ENCODE measurements at places on chromosomes 4 and X.

DNA sequence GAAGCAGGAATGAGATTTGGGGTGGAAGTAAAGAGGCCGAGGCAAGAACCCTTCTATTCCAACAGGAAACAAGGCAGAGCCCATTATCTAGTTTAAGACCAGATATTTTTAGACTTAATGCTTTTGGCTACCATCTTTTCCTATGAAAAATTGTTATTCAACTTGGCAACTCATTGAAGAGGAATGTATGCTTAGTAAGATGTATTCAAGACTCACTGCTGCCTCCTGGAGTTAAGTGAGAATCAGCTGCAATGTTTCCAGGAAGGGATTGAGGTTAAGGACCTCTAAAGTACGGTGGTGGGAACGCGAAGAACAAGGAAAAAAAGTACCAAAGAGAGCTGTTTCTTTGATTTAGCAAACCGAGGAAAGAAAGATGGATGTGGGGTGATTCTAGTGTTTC lies 89.1 kb downstream of the RAPGEF2 start:
- peak; percentile 66 for DNase-seq

DNA sequence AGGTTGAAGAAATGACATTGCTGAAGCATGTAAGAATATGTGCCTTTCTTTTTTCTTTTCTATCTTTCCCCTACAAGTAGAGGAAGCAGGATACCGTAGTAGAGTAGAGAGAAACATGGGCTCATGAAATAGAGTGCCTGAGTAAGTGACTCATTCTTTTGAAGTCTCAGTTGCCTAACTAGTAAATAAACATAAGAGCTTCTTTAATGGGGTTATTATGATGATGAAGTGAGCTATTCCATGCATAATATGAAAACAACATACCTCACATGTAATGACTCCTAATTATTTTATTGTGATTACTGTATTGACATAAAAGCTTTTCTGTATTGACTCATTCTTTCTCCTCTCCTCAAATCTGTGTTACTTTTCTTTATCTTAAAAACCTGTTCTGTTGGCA lies 1538.2 kb downstream of the TECRL start:
- no peak for DNase-seq

DNA sequence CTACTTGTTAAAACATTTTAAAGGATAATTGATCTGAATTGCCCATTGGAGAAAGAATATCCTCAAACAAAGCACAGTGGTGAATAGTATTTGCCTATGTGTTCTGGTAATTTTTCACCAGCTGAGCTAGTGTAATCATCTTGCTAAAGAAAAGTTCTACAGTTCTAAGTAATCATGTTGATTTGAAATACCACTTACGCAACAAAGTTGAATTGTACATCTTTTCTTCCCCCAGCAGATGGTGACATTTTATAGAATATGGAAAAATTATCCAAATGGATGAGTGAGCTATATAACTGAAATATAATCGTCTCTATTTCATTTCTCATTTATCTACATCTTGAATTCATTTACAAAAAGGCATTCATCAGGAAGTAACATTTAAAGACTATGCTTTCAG lies 9.7 kb upstream of the ZNF674 start:
- peak; percentile 21 for DNase-seq

DNA sequence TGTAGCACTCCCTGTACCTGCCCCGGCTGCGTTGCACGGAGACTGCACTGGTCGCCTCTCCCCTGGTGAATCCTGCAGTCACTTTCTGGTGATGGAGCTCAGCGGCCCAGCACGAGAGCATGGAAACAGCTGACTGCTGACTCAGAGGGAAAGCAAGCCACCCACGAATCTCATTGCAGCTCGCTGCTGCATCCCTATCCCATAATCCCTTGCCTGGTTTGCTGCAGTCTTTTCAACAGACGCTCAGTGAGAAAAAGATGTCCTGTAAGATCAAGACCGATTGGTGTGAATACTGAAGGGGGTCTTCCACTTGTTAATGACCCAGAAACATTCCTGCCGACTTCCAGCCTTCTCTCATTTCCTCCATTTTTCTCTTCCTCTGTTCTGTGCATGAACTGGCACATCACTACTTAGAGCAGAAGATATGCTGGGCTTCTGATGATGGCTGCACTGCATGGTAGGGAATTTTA lies 52.9 kb downstream of the TRIM2 start:
- peak; percentile 44 for DNase-seq

DNA sequence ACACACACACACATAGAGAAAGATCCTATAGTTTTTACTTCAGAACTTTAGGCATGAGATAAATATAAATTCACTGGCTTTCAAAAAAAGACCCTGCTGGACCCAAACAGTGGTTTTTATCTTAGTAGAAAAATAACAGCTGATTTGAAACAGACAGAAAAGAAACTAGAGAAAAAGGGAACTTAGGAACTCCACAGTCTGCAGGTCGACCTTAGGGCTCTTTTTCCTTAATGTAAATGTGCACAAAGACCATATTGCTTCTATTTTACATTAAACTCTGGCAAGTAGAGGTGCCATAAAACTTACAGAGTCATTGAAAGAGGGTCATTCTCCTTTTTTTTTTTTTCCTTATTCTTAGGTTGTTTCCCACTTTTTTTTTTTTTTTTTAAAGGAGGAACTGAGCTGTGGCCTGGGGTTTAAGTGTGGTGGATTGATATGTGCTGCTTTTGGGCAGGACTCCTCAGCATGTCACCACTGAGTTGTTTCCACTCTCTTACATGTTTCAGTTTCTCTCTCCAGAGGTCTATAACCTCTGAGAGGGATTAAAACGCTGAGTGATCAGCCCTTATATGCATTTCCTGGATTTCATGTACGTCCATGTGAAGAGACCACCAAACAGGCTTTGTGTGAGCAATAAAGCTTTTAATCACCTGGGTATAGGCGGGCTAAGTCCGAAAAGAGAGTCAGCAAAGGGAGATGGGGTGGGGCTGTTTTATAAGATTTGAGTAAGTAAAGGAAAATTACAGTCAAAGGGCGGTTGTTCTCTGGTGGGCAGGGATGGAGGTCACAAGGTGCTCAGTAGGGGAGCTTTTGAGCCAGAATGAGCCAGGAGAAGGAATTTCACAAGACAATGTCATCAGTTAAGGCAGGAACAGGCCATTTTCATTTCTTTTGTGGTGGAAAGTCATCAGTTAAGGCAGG lies 70.8 kb upstream of the PACRGL start:
- DNase-seq: no peak

DNA sequence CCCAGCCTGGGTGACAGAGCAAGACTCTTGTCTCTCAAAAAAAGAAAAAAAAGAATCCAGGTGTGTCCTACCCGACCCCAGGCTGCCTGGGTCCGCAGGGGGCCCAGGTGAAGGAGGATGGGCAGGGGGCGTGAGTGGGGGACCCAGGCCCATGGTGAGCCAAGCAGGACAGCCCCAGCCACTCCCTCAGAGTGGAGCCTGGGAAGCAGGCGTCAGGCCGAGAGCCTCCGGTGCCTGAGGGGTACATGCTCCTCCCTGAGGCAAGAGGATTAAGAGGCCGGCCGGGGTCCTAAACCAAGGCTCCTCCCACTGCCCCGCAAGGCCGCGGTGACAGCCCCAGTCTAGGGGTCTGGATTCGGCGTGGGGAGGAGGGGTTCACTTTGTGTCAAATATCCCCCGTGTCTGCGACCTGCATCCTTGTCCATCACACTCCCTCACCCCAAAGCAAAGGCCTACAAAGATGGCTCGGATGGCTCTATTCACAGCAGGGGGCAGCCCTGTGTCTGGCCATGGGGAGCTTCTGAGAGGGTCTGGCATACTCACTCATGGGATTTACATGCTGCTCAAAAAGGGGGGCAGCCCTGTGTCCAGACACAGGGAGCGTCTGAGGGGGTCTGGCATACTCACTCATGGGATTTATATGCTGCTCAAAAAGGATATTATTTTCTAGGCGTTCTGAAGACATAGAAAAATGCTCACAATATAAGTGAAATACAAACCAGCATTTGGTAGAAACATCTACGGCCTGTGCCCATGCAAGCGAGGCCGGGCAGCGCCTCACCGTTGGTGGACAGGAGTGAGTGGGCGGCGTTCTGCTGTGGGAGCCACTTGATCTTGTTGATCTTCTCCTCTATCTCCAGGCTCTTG lies 94.6 kb downstream of the PPP2R2C start:
- DNase-seq: no peak

DNA sequence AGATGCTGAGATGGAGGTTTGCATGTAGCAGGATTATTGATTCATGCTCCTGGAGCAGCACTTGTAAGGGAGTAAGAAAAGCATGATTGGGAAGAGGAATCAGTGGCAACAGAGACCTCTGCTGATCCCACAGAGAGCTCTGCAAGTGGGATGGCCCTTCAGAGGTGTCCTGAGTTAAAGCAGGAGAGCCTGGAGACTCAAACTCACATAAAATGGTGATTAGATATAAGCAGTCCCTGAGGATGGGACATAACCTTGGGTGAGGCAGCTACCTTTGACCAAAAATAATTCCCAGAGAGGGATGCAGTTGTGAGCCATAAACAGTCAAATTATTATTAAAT lies 25.4 kb upstream of the BMPR1B start:
- no peak for DNase-seq

DNA sequence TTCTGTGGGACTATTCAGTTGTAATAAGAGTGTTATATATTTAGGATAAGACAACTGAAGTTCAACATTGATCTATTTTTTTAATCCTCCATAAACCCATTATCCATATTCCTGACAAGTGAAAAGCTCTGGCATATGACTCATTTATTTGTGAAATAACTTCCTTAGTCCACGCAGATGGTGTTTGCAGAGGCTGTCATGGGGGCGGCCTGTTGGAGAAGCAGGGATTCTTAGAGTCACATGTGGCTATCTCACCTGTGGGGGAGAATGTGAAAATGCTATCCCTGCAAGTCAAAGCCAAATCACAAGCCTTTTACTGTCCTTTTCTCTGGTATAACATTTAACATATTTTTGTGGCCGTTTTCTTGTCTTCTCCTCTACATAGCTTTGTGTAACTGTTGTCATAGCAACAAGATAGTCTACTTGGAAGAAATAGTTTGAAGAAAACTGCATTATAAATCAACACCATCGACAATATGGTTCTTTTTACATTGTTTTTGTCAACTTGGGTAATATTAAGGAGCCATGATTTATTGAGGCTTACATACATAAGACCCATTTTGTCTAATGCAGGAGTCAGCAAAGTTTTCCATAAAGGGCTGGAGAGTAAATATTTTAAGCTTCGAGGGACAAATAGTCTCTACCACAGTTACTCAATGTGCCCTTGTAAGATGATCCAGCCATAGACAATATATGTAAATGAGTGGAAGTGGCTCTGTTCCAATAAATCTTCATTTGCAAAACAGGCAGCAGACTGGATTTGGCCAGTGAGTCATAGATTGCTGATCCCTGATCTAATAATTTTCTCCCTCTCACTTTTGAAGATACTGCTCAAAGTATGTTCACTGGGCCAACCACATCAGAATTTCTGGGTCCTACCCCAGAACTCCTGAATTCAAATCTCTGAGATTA lies 395.0 kb downstream of the DTHD1 start:
- no peak for DNase-seq

DNA sequence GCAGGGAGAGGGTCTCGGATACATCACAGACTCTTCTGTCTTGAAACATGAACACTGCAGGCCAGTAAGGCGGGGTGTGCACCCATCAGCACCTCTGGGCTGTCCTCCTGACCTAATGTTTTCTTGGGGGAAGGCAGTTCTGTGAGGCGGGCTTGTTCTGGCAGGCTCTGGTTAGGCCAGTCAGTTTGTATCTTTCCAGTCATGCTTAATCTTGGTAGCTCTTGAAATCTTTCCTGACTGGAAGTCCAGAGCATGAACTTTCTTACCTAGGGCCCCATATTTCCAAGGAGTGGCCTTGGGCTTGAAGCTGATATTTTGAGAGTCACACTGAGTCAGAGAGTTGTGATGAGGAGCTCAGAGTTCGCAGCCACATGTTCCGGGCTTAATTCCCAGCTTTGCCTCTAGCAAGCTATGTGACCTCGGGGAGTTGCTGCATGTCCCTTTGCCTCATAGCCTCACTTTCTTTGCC lies 54.2 kb upstream of the RASSF6 start:
- peak; percentile 30 for DNase-seq

DNA sequence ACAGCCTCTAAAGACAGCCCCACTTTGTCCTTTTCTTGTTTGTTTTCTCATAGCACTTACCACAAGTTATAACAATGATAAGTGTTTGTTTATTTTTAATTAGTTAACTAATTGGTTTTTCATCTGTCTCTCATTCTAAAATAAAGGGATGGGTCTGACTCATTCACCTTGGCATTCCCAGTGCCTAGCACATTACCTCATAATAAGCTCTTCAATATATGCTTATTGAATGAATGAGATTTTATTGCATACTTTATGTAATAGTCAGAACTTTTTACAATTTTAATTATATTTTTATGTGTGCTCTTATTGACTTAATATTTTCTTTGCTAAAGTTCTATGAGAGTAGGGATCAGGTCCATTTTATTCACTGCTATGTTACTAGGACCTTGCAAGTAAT lies 22.8 kb upstream of the PRKG2 start:
- DNase-seq: peak; percentile 17

DNA sequence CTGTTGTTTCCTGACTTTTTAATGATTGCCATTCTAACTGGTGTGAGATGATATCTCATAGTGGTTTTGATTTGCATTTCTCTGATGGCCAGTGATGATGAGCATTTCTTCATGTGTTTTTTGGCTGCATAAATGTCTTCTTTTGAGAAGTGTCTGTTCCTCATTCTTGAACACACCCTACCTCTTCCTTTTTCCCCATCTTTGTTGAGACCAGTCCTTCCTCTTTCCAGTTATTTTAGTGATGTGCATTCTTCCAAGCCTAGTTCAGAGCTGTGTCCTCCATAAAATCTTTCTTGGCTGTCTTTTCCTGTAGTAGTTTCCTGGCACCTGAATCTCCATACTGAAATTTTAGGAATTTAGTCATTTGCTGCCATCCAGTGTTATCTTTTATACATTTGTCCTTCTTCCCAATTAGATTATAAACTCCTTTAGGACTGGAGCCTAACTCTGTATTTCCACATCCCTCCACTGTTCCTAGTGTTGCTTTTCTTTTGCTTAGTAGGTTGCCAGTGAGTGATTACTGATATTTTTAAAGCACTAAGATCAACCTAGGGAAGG lies 11.4 kb downstream of the FHIP1A start:
- DNase-seq: no peak

DNA sequence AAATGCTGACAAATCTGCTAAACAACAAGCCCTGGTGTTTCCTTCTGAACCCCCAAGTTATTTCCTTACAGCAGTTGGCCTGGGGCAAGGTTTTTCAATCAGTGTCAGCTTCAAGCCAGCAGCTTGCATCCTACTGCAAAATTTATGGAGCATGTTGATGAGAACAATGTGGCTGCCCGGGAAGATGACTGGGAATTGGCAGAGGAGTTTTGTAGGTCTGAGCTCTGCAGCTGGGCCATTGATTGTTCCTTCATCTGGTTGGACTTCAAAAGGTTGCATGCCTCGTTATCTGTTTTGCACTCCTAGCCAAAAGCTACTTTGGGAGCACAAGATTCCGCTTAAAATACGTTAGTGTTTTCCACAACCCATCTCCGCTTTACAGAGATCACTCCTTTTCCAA lies 1030.3 kb upstream of the LCORL start:
- peak; percentile 68 for DNase-seq
